ENCODE measurements at places on chromosomes 1 and 21. TPM values are rescaled to one million over a fixed set of nuclear protein-coding genes. Genes with fewer than 3 reads are reported as not detected.
A peak's percentile ranks its signal among the peaks of the same experiment; 100 is the strongest.

GRCh38 chr21:26849428-26850115 is 4.4 kb upstream of the ADAMTS1 start:
- no peak for DNase-seq

DNA sequence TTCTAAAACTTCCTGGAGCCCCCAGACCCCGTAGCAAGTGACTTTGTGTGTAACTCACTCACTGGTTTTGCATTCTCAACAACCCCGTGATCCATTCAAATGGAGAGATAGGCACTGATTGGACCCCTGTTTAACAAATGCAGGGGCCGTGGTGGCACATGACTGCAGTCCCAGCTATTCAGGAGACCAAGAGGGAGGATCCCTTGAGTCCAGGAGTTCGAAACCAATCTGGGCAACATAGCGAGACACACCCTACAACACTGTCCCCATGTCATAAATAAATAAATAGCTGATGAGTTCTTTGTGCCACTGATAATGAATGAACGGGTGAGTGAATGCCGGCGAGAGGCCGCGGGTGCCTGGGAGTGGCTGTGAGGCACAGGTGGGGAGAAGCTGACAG is 59.4 kb upstream of the PAX7 start:
- no peak for DNase-seq

DNA sequence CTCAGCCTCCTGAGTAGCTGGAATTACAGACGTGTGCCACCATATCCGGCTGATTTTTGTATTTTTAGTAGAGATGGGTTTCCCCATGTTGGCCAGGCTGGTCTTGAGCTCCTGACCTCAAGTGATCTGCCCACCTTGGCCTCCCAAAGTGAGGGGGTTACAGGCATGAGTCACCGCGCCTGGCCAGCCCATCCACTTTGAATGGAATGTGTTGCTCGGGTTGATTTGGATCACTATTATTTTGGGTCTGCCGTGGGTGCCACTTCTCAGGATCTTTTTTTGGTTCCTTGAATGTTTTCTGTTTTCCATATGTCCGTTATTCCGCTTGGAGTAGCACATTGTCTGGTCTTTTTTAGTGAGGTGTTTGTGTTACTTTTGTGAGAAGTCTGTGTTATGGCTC is 17.0 kb downstream of the PCNT start:
- DNase-seq, result no peak

DNA sequence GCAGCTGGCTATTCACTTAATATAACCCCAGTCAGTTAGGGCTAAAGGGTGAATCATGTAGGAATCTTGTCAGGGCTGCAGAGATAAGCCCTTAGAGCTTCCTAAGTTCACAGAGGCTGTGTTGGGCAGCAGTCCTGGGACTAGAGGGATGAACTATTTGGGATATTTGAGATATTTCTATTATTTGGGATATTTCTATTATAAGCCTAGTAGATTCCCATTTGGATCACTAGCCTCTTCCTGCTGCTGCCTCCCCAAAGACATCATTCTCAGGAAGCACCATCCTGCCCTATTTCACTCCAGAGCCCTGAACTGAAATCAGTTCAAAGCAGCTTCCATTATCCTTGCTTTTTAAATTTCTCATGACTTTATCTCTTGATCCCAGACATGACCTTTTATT is 501.3 kb downstream of the NUF2 start:
- no peak for DNase-seq

DNA sequence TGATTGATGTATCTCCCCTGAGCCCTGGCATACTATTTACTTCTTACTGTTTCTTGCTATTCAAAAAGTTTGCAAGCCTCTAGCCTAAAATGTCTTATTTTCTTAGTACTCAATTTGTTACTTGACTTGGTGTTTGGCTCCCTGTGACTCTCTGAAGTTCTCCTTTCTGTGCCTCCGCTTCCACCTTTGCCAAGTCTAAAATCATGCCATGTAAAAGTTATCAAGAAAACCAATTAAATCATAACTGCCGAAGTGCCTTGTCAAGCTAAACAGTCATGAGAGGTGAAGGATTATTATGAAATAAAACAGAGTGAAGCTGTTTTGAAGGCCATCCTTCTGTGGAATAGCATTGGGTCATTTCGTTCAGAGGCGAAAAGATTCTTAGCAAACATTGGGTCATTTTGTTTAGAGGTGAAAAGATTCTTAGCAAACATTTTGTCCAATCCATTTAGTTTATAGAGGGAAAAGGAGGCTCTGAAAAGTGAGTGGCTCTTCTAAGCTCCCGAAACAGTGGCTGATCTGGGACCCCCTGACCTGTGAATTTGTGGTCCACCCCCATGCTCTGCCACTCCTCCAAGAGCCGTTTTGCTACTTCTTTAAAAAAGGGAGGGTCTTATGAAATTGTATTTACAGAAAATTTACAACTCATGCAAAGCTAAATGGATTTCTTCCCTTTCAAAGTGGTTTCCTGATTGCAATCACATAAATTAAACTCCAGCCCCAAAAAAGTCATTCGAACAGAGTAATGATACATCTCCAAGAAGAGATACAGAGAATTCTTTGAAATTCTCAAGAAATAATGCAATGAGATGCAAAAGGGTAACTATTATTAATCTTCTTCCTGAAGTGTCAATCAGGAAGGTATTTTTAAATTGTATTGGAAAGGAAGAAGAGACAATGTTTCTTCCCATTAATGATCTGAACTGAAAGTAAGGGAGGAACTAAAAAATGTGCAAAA is 141.4 kb downstream of the RUNX1 start:
- no peak for DNase-seq

- no peak for DNase-seq
Observed at GRCh38 chr1:232876506-232877364, 71.5 kb downstream of the MAP10 start.

DNA sequence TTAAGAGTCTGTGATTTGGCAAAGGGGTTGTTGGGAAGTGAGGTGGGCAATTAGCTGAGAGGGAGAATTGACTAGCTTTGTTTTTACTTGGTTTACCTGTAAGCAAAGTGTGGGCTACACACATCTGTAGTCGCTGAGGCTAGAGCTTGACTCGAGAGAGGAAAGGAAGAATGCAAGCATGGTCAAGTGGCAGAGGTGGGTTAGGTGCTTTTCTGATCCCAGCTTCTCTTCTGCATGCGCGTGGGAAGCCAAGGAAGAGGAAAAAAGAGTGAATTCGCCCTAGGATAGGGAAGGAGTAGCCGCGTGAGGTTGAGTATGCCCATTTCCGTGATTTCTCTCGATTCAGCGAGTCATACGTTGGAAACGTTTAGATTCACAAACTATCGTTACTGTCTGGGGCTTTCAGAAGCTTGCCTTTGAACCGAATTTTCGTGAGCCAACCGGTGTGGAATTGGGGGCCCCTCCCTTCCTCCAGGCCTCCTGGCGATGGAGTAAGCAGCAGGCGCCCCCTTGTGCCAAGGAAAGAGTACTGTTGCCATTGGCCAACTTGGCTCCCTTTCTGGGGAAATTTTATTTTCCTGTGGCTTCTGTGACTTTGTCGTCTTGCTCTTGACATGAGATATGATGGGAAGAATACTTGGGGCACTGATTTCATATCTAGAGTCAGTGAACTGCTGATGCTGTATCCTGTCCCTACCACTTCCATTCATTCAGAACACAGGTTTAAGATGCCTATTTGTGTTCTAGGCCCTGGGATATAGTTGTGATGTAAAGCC is 1.3 kb downstream of the PIGV start:
- peak; percentile 87 for DNase-seq

- DNase-seq, result peak; percentile 36
Observed at GRCh38 chr1:91583326-91583755, 82.7 kb downstream of the CDC7 start.

Gene SPRR3
- not detected for total RNA-seq
